Activated CD4-positive, alpha-beta T cell treated with anti-CD3 and anti-CD28 coated beads, Interleukin-2, amount 50 U/mL, for 24 hours (primary cell): ENCODE measurements at places on chromosomes 4 and X.

DNA sequence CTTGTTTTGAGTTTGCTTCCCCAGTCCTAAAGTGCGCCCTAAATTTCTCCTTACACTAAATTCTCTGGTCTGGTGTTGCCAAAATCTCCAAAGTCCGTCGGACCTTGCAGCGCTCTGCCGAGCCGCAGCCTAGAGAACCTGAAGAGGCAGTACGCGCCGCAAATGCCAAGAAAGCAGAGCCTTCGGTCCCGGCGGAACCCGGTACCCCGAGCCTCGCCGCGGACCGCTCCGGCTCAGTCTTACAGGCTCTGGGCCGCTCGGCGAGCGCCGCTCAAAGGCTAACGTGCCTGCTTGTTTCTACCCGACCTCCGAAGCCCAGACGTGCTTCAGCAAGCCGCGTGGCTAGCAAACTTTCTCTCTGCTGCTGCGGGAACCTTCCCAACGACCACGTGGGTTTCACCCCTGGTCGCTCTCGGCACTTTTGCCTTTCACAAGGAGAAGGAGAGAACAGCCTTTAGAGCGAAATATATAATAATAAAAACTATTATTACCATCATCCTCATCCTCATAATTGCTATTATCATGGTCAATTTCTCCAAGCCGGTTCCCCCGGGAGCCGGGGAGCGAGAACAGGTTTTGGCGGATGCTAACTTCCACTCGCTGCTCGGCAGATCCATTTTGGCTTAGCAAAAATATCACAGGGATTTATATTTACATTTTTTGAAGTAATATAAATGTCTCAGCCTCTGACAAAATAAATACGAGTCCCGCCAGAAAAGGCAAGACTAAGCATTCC lies 2.2 kb upstream of the HTR2C start:
- no peak for DNase-seq

- no peak for DNase-seq
Observed at GRCh38 chr4:41883988-41884734, 51.1 kb upstream of the TMEM33 start.

- no peak for DNase-seq
Observed at GRCh38 chr4:61782133-61782532, 582.0 kb downstream of the ADGRL3 start.

DNA sequence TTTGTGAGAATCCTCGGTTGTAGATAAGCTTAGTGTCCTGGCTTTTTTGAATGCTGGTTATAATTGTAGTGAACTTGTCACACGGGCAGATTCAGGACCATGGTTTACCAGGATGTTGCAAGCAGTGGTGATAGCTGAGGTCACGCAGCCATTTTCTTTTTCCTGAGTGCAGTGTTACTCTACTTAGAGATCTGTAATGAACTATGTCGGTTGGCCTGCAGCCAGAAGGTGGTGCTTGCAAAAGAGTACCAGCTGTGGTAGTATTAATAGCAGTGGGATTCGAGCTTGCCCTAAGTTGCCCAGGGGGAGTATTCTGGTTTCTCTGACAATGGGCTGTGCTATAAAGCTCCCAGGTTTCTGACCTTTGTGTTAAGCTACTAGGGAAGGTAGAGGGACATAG lies 368.9 kb downstream of the SLITRK2 start:
- no peak for DNase-seq

DNA sequence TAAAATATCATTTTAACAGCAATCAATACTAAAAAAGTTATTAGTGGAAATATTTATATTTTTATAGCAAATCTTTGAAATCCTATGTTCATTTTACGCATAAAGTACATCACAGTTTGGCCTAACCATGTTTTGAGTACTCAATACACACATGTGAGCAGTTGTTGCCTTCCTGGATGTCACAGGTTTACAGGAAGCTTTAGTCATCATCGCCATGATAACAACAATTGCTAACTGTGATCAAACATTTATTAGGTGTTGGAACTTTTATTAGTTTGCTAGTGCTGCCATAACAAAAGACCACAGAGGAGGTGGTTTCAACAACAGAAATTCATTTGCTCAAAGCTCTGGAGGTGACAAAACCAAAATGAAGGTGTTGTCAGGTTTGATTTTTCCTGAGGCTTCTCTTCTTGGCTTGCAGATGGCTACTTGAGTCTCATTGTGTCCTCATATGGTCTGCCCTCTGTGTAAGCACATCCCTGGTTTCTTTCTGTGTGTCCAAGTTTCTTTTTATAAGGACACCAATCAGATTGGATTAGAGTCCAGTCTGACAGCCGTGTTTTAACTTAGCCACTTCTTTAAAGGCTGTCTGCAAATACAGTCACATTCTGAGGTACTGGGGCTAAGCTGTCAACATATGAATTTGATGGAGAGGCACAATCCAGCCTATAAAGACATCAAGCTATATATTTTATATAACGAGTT lies 43.1 kb upstream of the BOD1L1 start:
- DNase-seq, result no peak

DNA sequence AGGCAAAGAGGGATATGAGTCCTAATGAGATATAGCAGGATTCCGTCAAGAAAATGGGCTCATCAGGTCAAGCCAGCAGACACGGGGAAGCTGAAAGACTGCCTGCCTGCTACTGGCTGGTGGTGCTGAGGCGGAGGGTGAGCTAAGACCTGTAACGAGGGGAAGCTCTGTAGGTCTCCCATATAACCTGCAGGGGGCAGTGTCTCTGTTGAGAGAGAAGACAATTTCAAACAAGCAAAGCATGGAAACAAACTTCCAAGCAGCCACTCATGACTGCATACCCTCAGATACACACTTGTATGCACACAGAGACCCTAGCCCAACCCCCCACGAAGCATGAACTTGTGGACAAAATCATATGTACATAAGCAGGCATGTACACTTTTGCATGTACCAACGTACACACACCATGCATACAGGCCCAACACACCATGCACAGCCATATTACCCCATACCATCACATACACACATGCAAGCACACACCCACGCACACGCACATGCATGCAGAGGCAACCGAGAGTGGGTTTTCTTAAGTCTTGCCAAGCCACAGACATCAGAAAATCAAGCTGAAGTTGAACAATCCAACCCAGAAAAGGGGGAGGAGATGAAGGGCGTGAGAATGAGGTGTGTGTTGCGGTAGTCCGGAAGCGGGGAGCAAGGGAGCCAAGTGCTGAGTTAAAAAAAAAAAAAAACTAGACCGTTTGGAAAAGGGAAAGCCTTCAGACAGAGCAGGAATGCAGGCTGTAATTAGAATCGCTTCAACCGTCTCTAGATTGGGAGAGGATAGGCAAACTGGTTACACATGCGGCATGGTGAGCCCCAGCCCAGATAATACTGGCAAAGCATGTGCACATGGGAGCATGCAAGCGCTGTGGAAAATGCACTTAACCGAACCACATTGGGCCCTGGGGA lies 71.0 kb downstream of the PJA1 start:
- no peak for DNase-seq

GRCh38 chrX:108177351-108178142 lies 86.0 kb downstream of the ATG4A start:
- no peak for DNase-seq

DNA sequence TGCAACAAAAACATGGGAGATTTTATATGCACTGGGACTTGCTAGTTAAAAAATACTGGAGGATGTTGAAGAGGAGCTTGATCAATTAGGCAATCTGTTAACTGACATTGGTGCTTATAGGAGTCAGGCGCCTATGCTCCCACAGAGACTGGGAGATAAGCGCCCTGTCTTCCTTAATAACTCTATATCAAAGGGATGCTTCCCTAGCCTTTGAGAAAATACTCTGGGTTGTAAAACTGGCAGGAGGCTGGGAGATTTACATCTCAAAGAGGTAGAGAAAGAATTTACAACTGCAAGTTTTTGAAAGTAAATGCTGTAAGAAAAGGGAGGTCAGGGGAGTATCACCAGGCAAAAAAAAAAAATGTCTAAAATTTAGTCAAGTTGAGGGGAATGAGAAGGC lies 325.4 kb downstream of the PCDH10 start:
- no peak for DNase-seq

GRCh38 chrX:120260369-120260768 lies 9.8 kb downstream of the ZBTB33 start:
- DNase-seq, result no peak
